ENCODE measurements at places on chromosomes 2 and 18. TPM values are rescaled to one million over a fixed set of nuclear protein-coding genes. Genes with fewer than 3 reads are reported as not detected.

The AQP4 gene
- total RNA-seq: not detected

The TEX261 gene
- total RNA-seq: 50.4 TPM

The CRACDL gene
- total RNA-seq: 3.5 TPM

The IL1RN gene
- 1.7 TPM for total RNA-seq

The CXCR1 gene
- total RNA-seq: 1.1 TPM

The RAX gene
- not detected for total RNA-seq

The EPB41L5 gene
- total RNA-seq: 11.5 TPM

The FOXD4L1 gene
- total RNA-seq: not detected

The CD207 gene
- 0.42 TPM for total RNA-seq

The UGT1A10 gene
- total RNA-seq: not detected

The EFEMP1 gene
- 476 TPM for total RNA-seq

- DNase-seq: no peak
Measured at GRCh38 chr2:200471324-200471848, 38.5 kb downstream of the KCTD18 start.

DNA sequence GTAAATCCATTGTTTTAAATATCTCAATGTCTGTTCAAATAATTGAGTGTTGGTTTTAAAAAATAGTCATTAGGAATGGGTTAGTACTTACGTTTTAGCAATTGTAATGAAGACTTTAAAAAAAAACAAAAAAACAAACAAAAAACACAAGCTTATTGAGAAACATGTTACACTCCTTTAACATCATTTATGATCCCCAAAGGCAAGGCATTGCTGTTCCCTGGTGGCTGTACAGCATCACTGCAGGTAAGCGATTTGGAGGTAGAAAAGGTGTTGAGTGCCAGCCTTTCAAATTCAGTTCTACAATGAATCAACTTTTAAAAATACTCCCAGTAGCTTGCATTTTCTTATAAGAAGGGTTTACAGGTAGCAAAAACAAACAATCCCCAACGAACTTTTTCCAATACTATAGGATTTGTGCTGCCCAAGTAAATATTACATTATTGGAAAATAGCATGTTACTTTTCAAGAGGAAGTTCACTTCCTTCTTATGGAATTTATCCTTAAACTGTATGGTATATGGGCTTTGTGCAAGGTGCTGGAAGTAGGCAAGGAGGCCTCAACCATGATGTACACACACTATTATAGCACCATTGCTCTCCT is 27.5 kb downstream of the CNRIP1 start:
- DNase-seq: no peak

DNA sequence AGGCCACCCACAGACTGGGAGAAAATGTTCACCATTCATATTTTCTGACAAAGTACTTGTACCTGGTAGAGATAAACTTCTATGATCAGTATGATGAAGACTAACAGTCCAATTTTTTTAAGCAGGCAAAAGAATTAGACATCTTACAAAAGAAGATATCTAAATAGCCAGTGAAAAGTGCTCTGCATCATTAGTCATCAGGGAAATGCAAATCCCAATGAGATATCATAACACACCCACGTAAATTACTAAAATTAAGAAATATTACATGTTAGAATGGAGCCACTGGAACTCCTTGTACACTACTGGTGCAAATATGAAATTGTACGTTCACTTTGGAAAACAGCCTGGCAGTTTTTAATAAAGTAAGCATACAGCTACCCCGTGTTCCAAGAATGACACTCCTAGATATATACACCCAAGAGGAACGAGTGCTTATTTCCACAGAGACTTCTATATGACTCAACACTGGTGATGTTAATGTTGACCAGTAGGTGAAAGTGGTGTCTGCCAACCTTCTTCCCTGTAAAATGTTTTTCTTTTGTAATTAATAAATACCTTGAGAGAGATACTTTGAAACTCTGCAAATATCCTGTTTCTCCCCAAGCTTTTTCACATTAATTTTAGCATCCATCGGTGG is 80.3 kb downstream of the NPAS2 start:
- no peak for DNase-seq

GRCh38 chr2:99865818-99866676 is 276.3 kb downstream of the AFF3 start:
- no peak for DNase-seq

DNA sequence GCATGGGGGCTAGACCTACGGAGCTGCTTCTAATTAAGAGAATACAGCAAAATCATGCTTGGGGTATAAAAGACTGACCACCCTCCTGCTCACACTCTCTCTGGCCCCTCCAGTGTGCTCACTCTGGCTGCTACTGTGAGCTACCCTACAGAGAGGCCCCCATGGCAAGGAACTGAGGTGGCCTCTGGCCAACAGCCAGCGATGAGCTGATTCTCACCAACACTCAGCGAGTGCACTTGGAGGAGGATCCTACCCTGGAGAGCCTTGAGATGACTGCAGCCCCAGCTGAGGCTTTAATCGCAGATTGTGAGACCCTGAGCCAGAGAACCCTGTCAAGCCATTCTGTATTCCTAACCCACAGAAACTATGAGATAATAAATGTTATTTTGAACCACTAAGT is 88.2 kb downstream of the GFPT1 start:
- no peak for DNase-seq

- no peak for DNase-seq
Measured at GRCh38 chr2:3242747-3243369, 134.8 kb downstream of the EIPR1 start.

DNA sequence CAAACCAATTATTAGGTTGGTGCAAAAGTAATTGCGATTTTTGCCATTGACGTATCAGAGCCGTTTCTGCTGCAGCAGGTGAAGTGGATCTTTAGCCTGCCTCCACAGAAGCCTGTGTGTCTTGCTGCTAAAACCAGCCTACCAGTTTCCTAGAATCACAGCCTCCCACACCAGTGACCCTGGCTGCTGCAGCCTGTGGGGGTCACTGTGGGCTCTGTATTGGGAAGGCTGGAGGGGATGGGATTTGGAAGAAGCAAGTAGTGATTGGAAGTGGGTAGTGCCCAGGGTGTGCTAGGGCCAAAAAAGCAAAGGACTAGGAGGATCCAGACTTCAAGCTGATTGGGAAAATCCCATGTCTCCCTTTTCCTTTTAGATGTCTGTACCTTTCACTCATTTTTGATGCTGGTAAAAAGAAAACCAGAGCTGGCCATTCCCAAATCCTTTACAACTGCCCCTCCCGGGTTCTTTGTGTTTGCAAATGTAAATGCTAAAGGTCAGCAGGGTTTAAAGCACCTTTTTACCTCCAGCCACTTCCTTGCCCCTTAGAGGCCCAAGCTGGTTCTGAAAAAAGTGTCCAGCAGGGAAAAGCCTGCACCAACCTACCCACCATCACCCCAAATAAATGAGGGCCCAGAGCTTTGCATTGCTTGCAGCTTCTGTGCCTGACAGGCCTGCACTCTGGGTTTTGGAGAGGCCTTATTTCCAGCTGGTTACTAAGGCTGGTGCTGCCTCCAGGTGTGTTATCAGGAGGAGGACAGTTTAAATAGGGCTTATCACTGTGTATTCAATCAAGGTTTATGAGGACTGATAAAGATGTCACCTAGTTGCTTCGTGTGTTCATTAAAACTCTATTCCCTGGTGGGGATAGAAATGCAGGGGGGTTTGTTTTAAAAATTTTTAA is 172.0 kb downstream of the MIB1 start:
- no peak for DNase-seq

- no peak for DNase-seq
Measured at GRCh38 chr18:58788971-58789875, 75.5 kb upstream of the ZNF532 start.

- DNase-seq: no peak
Measured at GRCh38 chr2:139773720-139774277, 993.6 kb upstream of the NXPH2 start.

GRCh38 chr2:188940171-188940570 is 34.0 kb upstream of the COL3A1 start:
- no peak for DNase-seq

DNA sequence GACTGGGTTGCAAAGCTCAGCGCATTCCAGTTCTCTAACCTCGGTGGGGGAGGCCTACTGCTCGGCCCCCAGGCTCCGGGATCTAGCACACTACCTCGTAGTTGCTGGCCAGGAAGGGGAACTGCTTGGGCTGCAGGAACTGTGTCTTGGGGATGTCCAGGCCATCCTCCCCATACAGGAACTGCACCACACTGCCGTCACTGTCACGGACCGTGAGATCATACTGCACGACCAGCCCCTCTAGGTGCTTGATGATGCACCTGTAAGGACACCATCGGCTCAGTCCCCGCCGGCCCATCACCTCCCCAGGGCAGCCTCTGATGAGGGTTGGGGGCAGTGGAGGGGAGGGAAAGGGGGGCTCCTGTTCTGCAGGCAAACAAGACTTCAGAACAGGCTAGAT is 61.6 kb downstream of the POLR1A start:
- peak; percentile 53 for DNase-seq

GRCh38 chr2:232488097-232488711 is 570 bp upstream of the ECEL1 start:
- DNase-seq: peak; percentile 24

DNA sequence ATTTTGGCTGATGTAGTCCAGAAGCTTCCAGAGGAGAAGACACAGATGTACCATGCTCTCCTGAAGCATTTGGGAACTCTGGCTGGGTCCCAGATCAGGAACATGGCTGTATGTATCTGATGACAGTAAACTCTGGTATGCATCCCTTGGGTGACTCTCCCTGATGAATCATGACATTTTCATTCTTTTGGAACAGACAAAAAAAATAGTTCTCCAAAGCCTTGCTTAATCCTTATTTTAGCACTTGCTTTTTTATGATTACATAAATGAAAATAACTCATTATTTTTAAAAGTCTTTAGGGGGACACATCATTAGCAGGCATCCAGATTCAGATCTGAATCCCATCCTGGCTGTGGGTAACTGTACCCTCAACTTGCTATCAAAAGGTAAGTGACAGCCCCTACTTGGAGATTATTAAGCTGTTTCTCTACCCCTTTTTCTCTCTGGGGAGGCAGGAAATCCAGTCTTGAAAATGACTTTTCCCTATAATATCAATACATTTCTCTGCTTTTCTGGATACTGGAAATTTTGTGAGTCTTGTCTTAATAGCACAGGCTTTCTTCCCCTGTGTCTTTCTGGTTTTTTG is 23.3 kb downstream of the AOX1 start:
- DNase-seq: no peak

DNA sequence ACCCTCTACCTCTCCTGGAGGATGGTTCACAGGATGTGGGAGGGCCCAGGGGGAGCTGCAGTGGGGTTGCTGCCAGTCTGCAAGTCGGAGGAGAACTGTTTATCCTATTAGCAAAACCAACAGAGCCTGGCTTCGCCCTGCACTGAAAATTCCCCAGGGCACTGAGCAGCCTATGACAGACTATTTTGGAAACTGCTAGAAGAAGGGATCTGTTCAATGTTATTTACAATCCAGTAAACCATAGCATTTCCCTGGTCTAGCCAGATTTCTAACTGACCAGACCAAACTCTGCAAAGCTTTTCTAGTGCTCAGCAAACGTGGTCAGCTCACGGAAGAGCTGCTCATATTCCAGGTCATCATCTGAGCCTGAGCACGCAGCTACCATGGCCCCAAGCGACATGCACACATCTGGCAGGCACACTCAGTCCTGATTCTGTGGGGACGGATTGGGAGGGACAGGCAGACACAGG is 64.8 kb upstream of the PID1 start:
- DNase-seq: no peak

DNA sequence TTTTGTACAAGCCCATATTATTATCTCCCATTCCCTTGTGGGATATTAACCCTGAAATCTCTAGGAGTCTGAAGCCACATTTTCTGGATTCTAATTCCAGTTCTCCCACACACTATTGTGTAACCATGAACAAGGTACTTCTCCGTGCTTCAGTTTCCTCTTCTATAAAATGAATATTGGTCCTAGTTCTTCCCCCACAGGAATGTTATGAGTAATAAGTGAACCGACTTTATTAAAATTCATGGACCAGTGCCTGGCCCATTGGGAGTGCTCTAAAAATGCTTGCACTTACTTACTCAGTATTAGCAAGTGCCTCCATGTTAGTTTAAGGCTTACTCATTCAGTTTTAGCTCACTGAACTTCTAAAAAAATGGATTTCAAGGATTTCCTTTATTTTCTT is 1.4 kb upstream of the ACMSD start:
- no peak for DNase-seq

GRCh38 chr2:74585406-74586185 is 31.1 kb downstream of the DOK1 start:
- no peak for DNase-seq

GRCh38 chr2:45396671-45397070 is 214.4 kb downstream of the SRBD1 start:
- DNase-seq: no peak

DNA sequence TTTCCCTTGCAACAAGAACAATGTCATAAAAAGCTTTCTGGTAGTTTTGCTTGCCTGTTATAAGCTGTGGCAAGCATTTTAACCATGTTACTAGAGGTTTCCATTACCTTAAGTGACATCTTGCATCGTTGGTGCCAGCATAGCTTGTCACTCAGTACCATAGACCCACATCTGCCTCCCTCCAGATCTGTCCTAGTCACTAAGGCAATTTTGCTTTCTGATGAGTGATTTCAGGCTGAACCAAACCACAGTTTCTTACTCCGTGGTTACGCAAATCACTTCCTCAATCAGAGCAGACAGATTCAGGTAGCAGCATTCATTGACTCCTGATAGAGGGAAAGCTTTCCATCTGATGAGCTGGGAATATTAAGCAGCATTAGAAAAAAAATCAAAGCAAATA is 1057.5 kb upstream of the FAM98A start:
- no peak for DNase-seq

GRCh38 chr2:64054161-64054915 is 35.1 kb upstream of the VPS54 start:
- DNase-seq: no peak

DNA sequence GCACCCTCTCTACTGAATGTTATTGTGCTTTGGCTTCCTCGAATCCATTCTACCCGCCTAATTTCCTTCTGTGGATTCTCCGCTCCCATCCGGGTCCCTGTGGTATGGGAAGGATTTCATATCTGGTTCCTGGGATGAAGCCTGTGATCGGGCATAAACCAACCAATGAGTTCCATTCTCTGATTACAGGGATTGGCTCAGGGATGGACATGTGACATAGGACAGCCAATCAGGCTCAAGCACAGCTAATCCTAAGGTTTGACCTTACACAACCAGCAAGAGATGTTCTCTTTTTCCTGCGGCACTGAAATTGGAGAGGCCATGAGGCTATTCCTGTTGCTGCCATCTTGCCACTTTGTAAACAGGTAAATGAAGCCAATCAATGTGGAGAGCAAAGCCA is 168.1 kb upstream of the SMAD2 start:
- DNase-seq: no peak

DNA sequence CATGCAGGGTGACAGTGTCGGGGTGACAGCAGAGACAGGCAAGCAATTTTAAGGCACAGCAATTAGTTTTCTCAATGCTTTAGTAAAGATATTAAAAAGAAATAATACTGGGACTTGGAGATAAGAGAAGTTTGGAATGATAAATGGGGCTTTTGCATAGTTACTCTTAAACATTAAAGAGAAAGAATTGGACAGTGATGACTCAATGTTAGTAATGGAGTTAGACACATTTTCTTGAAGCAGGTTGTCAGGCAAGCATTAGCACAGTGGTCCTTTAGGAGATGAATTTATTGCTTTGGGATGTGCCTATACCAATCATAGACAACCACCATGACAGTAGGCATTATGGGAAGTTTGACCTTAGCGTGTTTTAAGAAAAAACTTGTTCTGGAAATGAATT is 228.3 kb upstream of the RAB12 start:
- DNase-seq: no peak

GRCh38 chr2:6896930-6897759 is 19.6 kb downstream of the RSAD2 start:
- no peak for DNase-seq

GRCh38 chr2:1438972-1439371 is 25.7 kb downstream of the TPO start:
- no peak for DNase-seq

GRCh38 chr2:73212448-73213176 is 1.4 kb upstream of the SMYD5 start:
- DNase-seq: peak; percentile 93

Data from posterior vena cava (tissue), 2 donors.